ENCODE measurements at places on chromosomes 4 and X.

- no peak for DNase-seq
These were observed 285.0 kb upstream of the PITX2 start for GRCh38 chr4:110907801-110908313.

GRCh38 chr4:186904101-186904500 is 180.4 kb upstream of the FAT1 start:
- no peak for DNase-seq

DNA sequence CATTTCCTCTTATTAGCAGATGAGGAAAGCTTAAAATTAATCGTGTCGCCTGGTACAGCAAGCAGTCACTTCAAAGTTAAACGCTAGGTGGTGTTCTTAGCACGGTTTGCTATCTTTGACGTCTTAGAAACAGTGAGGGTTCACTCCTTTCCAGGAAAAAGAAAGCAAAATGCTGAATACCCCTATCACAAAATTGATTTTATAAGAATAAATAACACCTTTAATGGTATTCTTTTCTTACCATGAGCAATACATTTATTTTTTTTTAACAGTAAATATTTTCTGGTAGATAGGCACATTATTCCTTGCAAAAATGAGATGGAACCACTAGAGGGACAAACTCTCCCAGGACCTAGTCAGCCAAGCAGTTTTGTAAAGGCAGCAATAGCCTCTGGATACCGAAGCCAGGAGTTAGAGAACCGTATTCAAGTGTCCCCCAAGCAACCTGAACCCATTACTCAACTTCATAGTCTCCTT is 153.9 kb downstream of the KDR start:
- DNase-seq = no peak

DNA sequence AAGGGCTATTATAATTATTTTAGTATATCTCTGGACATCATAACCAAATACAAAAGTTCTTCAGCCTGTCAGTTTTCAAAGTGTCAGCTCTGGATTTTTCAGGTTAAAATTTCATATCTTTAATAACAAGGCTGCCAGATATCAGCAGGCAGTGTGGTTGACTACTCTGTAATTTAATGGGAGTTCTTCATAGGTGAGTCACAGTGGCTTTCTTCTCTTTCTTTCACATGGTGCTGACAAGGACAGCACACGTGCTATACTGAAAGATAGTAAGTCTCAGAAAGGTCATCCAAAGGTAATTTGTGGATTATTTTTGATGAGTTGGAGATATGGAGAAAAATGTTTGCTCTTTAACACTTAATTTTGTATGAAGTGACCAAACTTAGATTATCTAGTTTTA is 43.2 kb downstream of the GALNT7 start:
- DNase-seq = no peak

DNA sequence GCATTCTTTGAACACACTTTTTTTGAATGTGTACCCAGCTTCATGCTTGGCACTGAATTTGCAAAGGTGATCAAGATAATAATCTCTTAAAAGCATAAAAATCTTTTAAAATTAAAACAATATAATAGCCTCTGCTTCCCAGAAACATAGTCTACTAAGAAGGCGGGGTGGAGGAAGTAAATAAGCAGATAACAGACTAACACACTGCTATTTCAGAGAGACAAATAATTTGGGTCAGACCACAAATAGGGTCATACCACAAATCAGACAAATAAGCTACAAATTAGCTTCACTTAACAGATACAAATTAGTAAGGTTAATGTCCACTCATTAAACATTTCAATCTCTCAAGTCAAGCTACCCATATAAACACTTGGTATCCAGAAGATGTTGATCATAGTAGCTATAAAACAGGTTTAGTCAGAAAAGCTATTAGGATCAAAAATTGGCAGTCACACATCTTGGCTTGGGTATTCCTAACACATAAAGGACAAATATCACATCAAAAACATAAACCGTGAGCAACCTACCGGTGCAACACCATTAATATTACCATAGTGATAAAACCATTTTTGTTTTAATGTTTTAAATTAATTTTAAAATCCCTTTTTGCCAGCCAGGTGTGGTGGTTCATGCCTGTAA is 47.3 kb downstream of the PPP3CA start:
- DNase-seq = no peak

DNA sequence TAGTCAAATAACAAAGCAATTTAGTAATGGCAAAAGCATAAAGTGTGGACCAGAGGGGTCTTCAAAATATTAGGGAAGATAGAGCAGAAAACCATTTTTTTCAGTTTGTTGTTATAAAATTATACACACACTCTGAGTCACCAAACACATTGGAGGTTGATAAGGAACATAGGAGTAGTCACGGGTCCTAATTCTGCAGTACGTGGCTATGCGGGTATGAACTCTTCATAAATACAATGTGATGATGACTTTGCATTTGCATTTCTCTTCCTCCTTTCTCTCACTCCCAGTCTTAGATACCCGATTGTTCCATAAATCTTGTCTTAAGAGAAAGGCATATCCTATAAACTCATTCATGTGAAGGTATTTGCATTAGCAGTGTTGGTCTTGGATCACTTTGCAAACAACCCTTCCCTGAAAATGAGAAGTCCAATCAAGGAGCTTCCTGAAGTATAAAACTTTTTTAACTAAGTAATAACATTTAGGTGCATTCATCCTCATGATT is 223.6 kb downstream of the PALLD start:
- DNase-seq = no peak

DNA sequence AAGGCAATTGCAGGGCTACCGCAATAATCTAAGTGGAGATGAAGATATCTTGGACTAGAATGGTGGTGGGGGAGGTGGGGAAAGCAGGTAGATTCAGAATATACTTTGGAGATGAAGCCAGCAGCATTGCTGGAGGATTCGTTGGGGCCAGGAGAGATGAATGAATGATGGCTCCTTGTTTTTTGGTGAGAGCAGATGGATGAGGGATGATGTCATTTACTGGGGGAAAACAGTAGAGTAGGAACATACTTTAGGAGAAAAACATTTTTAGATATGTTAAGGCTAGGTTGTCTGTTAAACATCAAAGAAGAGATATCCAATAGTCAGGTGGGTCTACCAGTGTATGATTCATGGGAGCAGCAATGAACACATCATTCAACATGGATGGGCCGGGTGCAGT is 5.8 kb downstream of the CCDC110 start:
- no peak for DNase-seq

GRCh38 chr4:26083987-26084386 is 170.0 kb downstream of the SMIM20 start:
- DNase-seq = peak; percentile 37

GRCh38 chr4:158590306-158590705 is 68.6 kb downstream of the RXFP1 start:
- no peak for DNase-seq

DNA sequence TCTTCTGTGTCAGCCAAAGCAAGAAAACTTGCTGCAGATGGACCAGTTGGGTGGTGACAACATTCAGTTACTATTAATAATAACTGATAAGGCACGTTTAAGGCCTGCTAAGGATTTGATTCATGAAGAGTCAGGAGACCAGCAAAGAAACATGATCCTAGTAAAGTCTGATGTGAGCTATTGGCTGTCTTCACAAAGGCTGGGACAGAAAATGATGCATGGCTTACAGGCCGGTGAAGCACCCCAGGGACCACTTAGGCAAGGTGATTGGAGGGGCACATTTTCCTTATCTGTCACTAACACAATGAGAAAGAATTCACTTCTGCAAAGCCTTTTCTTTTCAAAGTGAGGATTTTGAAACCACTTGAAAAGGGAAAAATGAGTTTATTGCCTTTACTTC is 65.4 kb upstream of the TRPC3 start:
- no peak for DNase-seq

DNA sequence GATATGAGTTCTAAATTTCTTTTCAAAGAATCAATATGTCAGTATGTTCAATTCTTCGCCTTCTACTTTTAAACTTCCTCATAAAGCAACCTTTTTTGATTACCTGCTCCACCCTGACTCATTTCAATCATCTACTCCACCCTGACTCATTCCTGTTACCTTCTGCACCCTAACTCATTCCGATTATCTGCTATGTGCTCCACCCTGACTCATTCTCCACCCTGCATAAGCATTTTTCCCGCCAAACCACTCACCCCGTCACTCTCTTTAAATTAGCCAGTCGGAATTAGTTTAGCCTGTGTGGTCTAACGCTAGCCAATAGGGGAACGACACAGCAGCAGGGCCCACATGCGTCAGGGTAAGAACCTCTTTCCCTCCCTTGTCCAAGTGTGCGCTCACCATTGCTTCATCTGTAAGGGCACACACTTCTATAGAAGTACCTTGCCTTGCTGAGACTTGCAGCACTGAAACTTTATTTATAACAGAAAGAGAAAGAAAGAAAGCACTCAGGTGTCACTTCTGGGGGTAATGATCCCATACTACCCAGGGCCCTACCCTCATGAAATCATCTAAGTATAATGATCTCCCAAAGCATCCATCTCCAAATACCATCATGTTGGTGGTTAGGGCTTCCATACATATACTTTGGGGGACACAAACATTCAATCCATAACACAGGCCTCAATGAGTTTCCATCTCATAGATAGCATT is 875.2 kb downstream of the RAPGEF2 start:
- DNase-seq = no peak

DNA sequence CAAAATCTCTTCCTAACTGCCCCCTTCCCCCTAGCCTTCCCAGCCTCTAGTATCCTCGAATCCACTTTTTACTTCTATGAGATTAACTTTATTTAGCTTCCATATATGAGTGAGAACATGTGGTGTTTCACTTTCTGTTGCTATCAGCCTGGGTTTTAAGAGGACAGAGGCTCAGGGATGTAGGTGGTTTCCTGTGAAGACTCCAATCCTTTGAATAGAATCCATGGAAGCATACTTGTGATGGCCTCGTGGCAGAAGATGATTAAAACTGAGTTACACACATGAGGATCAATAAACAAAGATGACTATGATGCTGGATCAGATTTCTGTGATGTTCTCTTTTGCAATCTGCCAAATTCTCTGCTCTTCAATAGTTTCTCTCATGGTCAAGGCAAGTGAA is 29.8 kb downstream of the CD99L2 start:
- DNase-seq = no peak

GRCh38 chrX:81866873-81867272 is 665.0 kb downstream of the SH3BGRL start:
- no peak for DNase-seq

DNA sequence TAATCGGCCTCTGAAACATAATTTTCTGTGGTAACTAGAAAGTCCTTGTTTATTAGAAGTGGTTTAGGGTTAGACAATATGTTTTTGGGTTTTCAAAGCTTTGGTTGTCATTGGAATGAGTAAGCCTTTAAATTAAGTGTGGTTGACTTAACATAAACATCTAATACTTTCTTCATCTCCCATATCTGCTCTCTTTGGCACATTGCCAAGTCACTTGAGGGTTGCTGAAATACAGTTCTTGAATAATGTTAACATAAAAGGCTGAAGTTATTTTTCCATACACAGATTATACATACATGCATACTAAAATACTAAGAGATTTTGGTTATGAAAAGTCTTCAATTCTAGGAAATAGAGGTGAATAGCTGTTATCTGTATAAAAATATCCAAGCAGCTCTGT is 241.7 kb upstream of the BMP3 start:
- no peak for DNase-seq

- no peak for DNase-seq
These were observed 40.9 kb downstream of the TSPAN5 start for GRCh38 chr4:98617358-98618047.

DNA sequence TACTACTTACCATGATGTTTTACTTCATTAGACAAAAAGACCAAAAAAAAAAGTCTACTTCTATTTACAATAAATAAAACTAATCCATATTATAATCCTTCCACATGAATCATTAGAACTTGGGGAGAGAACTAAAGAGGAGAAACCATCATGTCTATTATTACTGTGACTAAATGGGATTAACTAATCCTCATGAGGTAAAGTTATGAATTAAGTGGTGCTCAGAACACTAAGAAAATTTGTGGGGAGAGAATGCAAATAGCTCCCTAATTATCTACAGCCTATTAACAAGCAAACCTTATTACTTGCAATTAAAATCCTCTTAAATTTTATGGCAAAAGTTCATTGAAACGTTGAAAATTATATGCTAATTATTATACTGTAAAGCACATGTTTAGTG is 68.8 kb downstream of the MAB21L2 start:
- no peak for DNase-seq

DNA sequence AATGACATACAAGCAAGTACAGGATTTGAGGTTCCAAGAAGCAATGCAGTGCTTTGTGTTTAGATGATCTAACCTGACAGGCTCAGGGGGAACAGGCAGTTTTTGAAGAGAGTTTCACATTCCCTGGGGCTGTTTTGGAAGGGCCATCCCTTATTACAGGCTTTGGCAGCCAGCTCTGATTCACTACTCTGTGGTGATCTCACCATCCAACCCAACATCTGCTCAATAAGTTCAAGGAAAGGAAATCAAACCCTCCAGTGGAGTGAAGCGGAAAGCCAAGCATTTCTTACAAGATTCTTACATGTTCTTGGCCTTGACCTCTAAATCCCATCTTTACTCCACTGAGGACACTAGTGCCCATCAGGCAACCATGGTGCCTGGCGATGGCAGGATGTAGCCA is 7.5 kb downstream of the IDS start:
- DNase-seq = no peak

DNA sequence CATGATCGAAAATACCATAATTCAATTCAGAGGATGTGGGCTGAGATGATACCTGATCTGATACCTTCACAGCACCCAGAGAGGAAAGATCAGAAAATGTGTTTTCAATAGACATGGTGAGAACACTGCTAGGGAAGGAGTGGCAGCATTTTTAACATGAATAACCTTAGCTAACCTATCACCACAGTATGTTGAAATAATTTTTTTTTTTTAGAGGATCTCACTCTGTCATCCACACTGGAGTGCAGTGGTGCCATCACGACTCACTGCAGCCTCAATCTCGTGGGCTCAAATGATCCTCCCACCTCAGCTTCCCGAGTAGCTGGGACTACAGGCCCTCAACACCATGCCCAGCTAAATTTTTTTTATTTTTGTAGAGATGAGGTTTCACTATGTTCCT is 90.5 kb upstream of the RAPGEF2 start:
- no peak for DNase-seq

- no peak for DNase-seq
These were observed 1608.8 kb upstream of the PCDH10 start for GRCh38 chr4:131540256-131540655.

GRCh38 chrX:118026631-118027030 is 90.0 kb downstream of the KLHL13 start:
- no peak for DNase-seq

GRCh38 chr4:151644622-151645021 is 116.2 kb downstream of the GATB start:
- DNase-seq = peak; percentile 8

- no peak for DNase-seq
These were observed 78.5 kb upstream of the TAB3 start for GRCh38 chrX:30967516-30967915.

DNA sequence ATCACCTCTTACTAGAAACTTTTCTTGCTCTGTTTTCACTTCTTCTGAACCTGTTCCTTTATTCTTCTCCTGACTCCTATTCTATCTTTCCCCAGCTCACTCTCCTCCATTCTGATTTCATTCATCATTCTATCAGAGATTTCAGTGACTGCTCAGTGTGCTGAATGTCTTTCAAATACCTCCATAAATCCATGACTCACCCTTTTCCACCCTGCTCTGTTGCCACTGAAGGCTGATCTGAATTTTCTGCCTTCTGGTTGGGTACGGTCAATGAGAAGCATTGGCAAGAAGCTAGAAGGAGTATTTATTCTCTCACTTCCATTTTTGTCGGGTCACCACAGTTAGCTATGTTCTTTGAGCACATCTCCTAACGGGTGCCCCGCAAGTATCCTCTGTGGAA is 265.9 kb downstream of the CBLL2 start:
- no peak for DNase-seq

- no peak for DNase-seq
These were observed 247.7 kb upstream of the ARSJ start for GRCh38 chr4:114226968-114227760.

- DNase-seq = no peak
These were observed 700.7 kb downstream of the PCDH18 start for GRCh38 chr4:136831553-136831952.

Measured in thyroid gland (tissue), 4 donors.